Lower leg skin (tissue), 4 donors: ENCODE measurements at places on chromosomes 16 and 17.
A peak's percentile ranks its signal among the peaks of the same experiment; 100 is the strongest.

DNA sequence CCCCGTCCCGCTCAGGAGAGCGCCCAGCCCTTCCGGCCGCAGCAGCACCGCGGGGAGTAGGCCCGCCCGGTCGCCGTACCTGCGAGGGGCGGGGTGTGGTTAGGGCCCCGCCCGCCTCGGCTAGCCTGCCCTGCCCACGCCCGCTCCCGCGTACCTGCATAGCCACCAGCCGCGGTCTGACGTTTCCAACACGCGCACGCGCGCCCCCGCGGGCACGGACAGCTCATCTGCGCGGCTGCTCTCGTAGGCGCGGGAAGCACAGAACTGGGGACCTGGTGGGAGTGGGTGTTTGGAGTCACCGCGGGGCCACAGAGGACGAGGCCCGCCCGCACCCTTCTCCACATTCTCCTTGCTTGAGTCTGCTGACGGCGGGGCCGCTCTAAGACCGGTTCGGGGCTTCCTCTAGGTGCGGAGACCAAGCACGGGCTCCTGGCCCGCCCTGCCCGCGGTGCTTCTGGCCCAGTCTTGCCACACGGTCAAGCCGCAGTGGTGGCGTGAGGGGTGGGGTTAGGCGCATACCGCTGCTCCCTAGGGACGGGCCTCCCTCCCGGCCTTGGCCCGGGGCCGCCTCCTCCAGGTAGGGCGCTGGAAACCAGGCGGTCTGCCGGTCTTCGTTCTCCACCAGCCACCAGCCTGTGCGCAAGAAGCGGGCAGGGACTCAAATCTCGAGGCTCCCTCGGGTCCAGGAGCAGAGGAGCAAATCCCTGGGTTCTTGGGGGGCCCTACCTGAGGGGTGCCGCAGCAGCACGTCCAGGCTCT, 1.8 kb downstream of the NOXO1 start:
- no peak for DNase-seq

GRCh38 chr17:43906951-43907424, 348 bp downstream of the MPP2 start:
- DNase-seq, result no peak

GRCh38 chr17:6857904-6858303, 26.4 kb upstream of the TEKT1 start:
- no peak for DNase-seq

GRCh38 chr17:29155966-29156338, 24.2 kb downstream of the MYO18A start:
- no peak for DNase-seq

- DNase-seq, result no peak
These were observed 77.3 kb downstream of the ZFHX3 start for GRCh38 chr16:72970656-72971055.

GRCh38 chr17:1377334-1377733, 22.7 kb downstream of the YWHAE start:
- DNase-seq, result peak; percentile 62

GRCh38 chr17:42088736-42089135, 9.5 kb downstream of the ZNF385C start:
- DNase-seq, result no peak

DNA sequence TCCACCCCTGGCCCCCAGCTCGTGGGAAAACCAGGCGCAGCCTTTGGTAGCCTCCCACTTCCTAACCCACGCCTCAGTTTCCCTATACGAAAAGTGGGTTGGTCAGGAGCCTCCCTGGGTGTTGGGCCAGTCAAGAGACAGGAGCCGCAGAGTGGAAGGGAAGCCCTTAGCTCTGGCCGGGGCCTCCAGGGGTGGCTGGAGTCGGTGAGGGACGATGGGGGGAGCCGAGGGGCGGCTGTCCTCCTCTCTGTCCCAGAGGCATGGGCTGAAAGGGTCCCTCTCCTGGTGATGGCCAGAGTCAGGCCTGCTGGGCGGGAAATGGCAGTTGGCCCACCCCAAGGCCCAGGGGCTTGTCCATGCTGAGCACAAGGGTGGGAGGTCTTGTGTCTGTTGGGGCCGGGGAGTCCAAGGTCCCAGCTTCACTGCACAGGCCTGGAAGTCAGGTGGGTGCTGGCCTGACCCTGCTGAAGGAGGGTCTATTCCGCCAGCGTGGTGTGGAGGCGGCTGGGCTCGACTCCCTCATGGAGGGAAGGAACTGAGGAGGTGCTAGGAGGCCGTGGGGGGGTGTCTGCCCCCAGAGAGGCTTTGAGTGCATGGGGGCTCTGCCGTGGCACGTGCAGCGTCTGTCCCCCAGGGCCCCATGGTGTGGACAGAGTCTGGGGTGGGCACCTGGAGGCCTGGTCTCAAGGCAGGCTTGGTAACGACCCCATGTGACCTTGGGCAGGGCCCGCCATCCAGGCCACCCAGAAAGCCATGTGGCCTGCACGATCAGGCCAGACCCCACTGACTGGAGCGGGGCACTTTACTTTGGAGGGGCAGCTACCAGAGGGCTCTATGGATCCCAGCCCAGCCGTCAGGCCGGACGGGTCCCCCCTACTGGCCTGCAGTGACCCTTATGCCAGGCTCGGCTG, 1.1 kb downstream of the SLC16A3 start:
- DNase-seq, result no peak

GRCh38 chr16:22109258-22109898, 17.0 kb downstream of the VWA3A start:
- DNase-seq, result no peak

DNA sequence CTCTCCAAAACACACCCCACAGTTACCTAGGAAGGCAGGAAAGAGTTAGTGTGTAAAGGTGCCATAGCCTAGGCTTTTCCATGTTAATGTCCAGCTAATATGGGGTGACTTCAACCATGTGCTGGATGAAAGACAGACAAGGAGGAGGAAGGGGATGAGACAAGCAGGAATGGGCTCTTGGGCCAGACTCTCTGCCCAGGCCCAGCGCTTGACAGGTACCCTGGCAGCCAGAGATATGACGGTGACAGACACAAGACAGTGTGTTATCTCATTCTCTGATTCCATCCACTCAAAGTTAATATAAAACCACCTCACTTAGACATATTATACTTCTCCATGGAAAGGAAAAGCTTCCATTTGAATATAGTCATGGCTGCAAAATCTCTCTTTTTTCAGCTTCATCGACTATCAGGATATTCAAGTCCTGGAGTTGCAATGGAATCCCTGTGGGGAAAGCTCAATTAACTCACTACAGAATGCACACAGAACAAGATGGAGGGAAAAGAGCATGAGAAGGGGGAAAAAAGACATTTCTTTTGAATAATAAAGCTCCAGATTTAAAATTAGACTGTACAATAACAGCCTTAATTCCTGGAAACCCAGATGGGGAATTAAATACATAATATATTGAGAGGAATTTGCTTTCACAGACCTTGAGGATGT, 596.7 kb downstream of the TOX3 start:
- no peak for DNase-seq

DNA sequence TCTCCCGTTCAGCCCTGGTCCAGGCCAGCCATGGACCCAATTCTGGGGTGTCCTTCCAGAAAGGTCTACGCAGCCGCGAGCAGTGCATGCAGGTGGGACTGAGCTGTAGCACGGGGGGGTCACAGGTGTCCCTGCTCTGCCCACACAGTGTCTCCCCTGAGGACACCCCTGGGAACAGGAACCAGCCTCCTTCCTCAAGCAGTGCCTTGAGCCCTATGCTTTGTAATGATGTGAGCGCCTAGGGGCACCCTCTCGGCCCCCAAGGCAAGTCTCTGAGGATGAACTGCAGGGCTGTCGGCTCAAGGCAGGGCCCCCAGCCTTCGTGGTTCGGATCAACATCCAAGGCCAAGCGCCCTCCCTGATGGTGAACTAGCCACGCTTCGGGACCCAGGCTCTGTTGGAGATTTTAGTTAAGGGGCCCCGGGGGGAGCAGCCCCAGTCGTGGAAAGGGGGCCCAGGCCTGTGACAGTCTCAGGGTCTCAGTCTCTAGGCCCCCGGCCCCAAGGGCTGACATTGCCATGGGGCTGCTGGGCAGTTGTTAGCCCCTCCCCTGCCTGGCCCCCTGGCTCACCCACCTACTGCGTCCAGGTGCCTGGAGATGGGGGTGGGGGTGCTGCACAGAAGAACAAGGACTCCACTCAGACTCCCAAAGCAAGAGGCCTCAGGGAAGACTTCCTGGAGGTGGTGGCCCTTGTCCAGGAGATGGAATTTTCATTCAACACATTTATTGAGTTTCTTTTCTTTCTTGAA, 2.3 kb downstream of the IL17C start:
- DNase-seq, result no peak

DNA sequence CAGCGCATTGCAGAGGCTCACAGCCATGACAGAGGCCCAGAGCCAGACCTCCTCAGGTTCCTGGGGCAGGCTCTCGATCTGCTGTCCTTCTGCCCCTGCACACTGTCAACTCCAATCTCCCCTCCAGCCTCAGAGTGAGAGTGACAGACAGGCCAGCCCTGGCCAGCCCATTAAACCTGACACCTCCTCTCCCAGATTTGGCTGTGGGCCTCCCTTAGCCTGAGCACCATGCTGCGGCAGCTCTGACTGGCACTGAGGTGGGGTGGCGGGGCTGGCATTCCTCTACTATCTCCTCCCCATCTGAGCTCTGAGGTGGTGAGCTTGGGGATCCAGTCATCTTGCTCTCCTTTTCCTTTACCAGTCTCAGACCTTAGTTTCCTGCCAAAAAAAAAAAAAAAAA, 15.5 kb upstream of the C1QL1 start:
- DNase-seq, result no peak

DNA sequence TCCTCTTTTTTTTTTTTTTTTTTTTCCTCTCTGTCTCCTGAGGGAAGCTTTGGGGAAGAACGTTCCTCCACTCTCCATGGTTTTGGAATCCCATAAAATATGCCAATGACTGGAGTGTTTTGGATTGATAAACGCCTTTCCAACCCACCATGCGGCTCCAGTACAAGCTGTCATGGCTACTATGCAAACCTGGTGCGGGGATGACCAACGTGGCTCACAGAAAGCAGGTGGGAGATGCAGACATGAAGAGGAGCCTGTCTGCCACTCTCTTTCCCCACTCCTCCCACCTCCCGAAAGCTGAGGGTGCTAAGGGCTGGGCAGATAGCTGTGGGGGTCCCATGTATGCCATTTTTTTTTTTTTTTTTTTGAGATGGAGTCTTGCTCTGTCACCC, 69.9 kb upstream of the SEC14L1 start:
- no peak for DNase-seq

DNA sequence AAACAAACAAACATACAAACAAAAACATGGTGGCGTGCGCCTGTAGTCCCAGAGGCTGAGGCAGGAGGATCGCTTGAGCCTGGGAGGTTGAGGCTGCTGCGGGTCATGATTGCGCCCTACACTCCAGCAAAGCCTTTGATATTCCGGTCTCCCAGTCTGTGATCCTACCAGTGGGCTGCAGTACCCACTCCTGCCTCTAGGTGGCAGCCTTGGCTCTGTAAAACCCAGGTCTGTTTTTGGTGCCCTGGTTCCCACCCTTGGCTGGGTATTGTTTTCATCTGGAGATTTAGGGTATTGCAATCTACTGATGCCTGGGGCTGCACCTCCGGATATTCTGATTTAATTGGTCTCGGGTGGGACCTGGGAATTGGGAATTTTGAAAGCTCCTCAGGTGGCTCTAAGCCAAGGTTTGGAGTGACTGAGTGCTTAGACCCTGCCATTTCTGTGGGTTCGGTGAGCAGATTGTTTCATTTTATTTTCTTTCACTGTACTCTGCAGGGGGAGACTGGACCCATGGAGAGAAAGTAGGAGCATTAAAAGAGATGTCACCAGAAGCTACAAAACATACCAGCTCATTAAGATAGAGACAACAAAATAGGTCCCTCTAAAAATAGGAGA, 40.5 kb downstream of the MYH3 start:
- DNase-seq, result peak; percentile 97

- DNase-seq, result no peak
These were observed 258.4 kb downstream of the MAP2K6 start for GRCh38 chr17:69672924-69673323.

- no peak for DNase-seq
These were observed 11.3 kb downstream of the POLR3K start for GRCh38 chr16:42069-42457.

- DNase-seq, result peak; percentile 58
These were observed 18.6 kb downstream of the GRIN2C start for GRCh38 chr17:74840989-74841666.

DNA sequence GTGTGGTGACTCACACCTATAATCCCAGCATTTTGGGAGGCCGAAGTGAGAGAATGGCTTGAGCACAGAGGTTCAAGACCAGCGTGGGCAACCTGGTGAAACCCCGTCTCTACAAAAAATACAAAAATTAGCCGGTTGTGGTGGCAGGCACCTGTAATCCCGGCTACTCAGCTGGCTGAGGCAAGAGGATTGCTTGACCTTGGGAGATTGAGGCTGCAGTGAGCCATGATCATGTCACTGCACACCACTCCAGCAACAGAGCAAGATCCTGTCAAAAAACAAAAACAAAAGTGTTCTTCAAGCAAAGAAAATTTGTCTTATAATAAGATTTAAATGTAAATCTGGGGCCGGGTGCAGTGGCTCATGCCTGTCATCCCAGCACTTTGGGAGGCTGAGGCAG, 51.5 kb downstream of the PAFAH1B1 start:
- no peak for DNase-seq

GRCh38 chr16:27246439-27246838, 22.1 kb downstream of the NSMCE1 start:
- DNase-seq, result peak; percentile 12

DNA sequence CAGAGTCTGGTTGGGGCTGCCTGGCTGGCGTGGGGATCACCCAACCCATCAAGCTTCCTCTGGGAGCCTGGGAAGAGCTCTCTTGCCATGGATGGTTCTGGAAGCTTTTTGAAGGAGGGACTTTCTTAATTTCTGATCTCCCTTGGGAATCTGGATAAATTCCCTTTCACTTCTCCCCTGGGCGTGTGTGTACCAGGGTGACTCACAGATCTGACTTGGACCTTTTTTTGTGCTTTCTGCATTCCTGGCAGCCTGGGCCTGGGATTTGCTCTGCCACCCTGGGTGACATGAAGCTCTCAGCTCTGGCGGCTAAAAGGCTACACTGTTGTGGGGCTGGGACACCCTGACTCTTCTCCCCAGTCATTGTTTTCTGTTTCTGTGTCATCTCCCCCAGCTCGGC, 70.1 kb downstream of the ABCC1 start:
- no peak for DNase-seq

GRCh38 chr17:17926036-17926435, 46.2 kb downstream of the TOM1L2 start:
- DNase-seq, result peak; percentile 0

DNA sequence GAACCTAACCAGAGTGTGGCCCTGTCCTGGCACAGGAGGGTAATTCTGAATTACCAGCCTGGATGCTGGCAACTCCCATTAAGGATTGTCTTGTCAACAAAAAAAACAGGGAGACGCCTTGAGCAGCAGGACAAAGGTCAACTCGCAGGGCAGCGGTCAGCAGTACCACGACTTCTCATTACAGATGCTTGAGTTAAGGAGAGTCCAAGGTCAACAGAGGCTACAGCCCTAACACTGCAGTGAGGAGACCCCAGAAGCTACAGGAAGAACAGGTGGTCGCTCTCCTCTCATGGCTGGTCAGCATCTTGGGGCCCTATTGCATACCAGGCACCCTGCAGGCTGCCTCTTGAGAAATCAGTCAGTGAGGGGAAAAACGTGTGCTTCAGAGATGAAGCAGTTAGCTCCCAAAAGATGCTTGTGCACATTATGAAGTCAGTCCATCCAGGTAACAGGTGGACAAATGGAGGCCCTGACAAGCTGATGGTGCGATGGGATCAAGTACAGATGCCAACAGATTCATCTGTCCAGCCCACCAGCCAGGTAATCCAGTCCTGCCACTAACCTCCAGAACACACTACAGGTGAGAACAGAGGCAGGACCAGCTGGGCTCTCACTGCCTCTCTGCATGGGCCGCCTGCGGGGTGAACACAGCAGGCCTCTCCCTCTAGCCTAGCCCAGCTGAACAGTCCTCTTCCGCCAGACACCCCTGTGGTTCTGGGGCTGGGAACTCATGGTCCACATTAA, 4.2 kb downstream of the CSNK1D start:
- no peak for DNase-seq

GRCh38 chr16:88616320-88616719, 22.1 kb upstream of the IL17C start:
- no peak for DNase-seq
